GM19239 (cell line): ENCODE measurements at places on chromosomes 11 and 22.
A peak's percentile ranks its signal among the peaks of the same experiment; 100 is the strongest.

GRCh38 chr22:43186272-43187170, at the start of gene TTLL12:
TTLL12 (minus strand) TSS chr22:43187134; CDS start chr22:43187069, 65 bp downstream.
- DNase-seq = peak; percentile 82

- DNase-seq = no peak
Measured at GRCh38 chr22:46769706-46770105, 7.3 kb downstream of the TBC1D22A start.

- no peak for DNase-seq
Measured at GRCh38 chr11:8415195-8415594, 151.5 kb upstream of the LMO1 start.

- no peak for DNase-seq
Measured at GRCh38 chr22:33124471-33124870, 66.3 kb upstream of the SYN3 start.

DNA sequence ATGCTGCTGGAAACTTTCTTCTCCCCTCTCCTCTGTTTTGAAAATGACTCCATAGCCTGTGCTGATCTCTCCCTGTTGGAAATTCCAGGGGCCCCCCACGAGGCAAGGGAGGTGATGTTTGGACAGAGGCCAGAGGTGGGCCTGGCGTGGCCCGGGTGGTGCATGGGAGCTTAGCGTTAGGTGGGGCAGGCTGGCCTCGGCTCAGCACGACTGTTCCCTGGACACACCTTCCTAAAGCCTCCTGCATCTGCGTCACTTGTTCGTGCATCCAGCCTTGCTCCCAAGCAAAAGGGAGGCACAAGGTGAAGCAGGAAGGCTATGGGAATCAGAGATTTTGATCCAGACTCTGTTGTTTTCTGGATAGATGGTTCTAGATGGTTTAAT, 135.2 kb downstream of the CEP164 start:
- DNase-seq = no peak

DNA sequence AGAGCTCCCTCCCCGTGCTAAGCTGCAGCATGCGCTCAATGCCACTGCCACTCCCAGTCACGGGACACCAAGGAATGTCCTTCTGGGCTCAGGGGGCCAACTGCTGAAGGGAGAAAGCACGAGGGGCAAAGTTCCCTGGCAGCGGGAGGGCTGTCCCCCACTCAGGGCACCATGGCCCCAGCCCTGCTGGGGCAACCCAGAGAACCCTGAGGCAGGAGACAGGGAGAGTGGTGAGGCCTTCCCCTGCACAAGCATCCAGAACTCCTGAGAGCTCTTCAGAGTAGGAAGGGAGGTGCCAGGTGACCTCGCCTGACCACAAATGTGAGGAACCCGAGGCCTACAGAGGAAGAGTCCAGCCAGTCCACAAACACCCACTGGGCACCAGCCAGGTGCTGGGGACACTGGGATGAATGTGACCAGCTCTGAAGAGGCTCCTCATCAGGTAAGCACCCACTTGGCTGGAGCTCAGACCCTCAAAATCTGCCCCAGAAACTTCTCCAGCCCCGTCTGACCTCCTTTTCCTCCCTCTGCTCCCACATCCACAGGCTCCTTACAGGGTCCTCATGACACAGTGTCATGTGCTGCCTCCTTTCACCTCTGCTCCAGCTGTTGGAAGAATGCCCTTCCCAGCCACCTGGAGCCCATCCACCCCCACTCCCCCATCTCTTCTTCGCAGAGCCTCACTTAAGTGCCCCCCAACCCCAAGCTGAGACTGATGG, 15.6 kb downstream of the GDPD5 start:
- DNase-seq = no peak

GRCh38 chr11:120079750-120080610, 57.9 kb downstream of the TRIM29 start:
- no peak for DNase-seq

DNA sequence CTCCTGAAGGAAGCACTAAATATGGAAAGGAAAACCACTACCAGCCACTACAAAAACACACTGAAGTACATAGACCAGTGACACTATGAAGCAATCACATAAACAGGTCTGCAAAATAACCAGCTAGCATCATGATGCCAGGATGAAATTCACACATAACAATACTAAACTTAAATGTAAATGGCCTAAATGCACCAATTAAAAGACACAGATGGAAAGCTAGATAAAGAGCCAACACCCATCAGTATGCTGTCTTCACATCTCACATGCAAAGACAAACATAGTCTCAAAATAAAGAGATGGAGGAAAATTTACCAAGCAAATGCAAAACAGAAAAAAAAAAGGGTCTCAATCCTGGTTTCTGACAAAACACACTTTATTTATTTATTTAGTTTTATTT, 171.7 kb downstream of the TTC28 start:
- no peak for DNase-seq

DNA sequence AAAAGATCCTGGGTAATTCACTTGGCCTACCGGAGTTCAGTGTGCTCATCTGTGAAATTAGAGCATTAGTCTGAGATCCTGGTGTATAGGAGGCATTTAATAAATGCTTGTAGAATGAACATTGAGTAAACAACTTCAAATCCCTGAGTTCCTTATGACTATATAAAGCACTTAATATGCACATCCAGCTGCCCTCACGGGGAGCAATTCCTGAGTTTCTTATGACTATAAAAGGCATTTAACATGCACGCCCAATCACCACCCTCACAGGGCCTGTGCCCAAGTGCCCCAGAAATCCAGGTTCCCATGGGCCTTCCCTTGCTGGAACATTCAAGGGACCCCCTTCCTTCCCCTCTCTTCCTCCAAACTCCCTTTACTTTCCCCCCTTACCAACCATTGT, 13.6 kb downstream of the DRD2 start:
- DNase-seq = no peak

GRCh38 chr11:36034551-36035331, 90.9 kb downstream of the LDLRAD3 start:
- DNase-seq = no peak

DNA sequence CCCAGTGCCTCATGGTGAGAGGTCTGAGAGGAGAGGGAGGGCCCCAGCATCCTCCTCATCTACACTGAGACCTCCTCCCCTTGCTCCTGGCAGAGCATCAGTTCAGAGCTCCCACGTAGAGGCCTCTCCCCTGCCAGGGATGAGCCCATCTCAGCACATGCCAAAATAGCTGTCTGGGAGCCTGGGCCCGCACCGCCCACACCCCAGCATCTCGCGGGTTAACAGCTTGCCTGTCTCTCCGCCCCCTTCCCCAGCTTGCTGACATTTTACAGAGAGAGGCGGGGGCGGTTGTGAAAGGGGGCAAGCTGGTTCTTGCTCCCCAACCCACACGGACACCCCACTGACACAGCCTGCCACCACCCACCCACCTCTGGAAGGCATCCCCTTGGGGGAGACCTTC, 6.4 kb downstream of the DGKZ start:
- DNase-seq = no peak

GRCh38 chr22:49825436-49825835, 2.2 kb downstream of the BRD1 start:
- no peak for DNase-seq

DNA sequence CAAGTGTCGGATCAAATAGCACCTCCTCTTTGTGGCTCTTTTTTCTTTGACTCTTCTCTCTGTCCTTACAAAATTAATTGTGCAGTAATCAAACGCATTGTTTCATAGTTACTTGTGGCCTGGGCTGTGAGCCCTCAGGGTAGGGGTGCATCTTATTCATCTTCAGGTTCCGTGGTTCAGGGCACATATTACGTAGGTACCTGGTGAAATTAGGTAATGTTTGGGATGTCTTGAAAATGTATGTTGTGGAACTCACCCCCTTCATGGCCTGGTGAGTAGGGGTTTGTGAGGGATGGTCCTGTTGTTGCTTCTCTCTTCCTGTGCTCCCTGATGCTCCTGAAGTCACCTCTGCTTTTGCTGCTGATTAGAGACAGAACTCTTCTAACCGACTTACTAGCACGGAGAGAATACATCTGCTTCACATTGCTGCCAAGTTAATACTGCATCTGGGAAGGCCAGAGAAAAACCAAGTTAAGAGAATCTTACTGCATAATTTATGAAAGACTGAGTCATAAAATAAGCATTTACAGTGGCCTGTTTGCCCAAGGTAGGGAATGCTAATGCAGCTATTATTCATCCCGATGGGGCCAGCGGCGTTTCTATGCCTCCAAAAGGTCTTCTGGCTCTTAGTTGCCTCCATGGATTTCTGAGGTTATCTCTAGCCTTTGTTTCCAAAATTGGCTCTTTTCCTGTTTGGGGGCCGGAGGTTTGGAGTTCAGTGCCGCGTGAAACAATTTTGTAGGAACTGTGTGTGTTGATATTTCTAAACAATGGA, 66.9 kb downstream of the TBC1D22A start:
- no peak for DNase-seq

- no peak for DNase-seq
Measured at GRCh38 chr22:43481568-43482317, 69.9 kb downstream of the MPPED1 start.

DNA sequence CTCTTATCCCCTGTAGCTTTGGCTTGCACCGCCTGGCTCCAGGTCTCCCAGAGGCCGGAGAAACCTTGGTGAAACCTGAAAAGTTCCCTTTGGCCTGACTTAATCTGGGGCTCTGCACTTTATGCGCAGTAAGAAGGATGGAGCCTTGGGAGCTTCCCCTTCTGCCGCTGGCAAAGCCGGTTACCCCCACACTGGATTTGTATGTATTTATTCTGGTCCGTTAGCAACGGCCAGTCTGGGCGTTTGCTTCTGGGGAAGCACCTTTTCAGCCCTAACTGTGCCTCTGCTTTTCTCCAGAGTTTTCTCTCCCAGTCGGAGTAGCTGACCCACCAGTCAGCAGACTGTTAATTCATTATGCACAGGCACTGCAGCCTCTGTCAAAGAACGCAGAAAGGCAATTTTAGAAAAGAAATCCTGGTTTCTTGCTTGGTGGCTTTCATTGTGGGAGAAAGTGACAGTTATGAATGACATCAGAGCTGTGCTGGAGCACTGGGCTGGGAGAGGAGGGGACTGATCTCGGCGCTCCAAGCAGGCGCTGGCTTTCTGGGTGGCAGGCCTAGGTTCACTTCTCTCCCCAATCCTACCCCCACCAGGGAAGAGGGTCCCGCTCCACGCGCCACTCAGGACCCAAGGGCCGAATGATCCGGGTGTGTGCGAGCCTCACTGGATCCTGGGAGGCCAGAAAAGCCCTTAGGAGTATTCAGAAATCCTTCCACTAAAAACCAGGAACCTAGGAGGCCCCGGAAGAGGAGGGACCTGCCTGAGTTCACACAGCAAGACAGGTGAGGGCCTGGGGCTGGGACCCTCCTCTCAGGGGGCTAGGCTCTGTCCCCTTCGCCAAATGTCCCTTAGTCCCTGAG, 70.2 kb downstream of the RTL6 start:
- no peak for DNase-seq

GRCh38 chr22:38923463-38924346, 33.7 kb upstream of the APOBEC3A start:
- no peak for DNase-seq

GRCh38 chr11:92480499-92480898, 255.9 kb downstream of the FAT3 start:
- no peak for DNase-seq

DNA sequence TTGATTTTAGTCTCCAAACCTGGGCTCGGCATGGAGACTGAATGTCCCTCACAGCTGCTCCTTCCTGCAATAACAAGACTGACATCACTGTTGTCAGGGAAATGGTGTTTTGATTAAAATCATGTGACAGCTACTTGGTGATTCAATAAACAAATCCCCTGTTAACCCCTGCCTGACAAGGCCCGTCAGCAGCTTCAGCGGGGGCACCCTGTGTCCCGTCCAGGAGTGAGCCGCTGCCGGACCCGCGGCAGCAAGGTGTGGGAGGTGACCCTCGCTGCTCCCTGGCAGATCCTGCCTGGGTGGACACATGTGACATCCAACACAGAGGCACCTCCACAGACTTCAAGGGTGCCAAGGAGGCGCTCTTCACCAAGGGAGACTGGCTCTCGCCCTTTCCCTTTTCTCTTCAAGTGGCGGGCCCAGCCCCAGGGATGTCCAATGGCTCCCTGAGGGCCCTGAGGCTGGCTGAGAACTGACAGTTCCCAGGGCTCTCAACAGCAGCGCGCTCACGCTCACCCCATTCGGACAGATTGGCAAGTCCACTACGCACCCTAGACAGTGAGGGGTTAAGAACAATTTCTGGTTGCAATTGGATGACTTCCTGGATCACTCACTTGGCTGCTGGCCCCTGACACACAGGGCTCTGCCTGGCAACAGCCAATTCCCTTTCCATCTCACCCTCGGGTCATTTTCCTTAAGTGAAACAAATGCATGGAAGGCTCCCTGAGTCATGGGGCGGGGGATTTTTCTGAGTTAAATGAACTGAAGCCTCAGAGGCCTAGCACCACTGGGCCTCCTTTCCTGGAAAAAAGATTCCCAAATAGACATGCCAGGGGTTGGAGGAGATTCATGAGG, 30.7 kb downstream of the PPP2R1B start:
- DNase-seq = no peak

GRCh38 chr11:86138958-86139357, 70.1 kb upstream of the PICALM start:
- DNase-seq = peak; percentile 27

DNA sequence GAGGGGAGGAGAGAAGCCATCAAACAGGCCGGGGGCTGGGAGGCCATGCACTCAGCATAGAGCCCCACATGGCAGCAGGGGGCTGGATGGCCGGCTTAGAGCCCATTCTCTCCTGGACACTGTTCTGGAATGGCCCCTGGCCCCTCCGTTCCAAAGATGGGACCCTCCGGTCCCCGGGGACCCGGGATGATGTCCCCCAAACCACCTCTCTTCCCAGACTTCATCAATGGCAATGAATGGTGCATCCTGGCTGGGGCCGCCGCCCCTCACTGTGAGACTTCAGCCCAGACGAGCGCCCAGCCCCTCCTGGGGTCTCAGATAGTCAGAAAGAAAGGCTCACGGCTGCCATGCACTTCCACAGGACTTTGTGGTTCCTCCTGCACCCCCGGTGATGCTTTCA, 13.8 kb upstream of the RTN4R start:
- DNase-seq = no peak

DNA sequence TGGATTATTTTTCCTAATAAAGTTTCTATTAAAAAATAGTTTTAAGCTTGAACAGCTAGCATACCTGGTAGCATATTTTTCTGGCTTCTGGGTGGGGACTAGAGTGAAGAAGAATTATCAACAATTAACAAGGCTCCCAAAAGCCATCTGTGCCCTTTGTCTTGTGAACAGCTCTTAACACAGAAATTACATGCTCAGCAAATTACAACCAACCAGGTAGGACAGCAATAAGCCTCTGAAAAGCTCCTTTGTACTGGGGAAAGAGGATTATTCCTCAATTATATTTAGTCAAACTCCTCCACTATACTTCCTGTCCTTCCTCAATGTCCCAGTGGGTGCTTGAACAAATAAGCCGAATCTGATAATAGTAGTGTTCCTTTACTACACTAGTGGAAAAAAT, 162.8 kb downstream of the RAB38 start:
- no peak for DNase-seq

DNA sequence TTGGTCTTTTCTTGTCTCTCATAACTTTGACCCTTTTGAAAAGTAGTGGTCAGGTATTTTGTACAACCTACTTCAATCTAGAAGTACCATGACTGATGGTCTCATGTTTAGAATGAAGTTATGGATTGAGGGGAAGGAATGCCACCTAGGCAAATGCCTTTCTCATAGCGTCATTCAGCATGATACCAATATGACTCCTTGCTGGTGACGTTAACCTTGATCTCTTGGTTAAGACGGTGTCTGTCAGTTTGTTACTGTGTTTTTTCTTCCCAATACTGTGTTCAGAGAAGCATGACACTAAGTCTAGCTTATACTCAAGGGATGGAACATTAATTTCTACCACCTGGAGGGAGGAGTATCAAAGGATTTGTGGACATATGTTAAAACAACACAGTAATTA, 130.9 kb downstream of the KIF18A start:
- DNase-seq = no peak
